Activated CD4-positive, alpha-beta T cell treated with anti-CD3 and anti-CD28 coated beads for 24 hours (primary cell): ENCODE measurements at places on chromosomes 4 and X.
A peak's percentile ranks its signal among the peaks of the same experiment; 100 is the strongest.

DNA sequence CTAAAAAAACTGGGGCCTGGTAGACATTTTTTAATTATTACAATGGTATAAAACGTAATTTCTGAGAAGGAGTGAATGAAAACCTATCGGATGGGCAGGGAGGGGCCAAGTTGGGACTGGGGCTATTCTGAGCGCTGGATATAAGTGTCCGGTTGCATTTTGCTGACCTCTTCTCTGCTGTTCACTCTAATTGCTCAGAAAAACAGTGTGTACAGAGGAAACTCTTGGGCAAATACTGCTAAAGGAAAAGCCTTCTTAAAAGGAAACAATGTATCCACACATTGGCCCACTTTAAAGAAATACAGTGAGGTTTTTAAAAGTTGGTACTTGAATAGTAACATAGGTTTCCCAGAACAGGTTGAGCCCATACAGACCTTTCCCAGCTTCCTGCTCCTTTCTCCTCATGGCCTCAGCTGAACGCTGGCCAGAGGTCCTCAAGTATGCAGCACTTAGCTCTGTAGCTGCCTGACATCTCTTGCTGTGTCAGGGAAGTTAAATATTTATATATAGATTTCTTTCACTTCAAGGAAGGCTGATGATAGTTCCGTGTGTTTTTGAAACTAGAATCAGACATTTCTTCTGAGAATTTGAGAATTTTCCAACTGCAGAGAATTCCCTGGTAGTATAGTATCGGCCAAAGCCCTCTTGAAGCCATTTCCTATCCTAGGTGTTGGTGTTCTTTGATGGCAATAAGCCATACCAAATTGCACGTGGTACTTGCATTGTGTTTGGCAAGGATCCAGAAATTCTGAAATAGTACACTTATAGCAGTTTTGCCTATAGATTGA is 97.1 kb upstream of the SLC4A4 start:
- DNase-seq: no peak

DNA sequence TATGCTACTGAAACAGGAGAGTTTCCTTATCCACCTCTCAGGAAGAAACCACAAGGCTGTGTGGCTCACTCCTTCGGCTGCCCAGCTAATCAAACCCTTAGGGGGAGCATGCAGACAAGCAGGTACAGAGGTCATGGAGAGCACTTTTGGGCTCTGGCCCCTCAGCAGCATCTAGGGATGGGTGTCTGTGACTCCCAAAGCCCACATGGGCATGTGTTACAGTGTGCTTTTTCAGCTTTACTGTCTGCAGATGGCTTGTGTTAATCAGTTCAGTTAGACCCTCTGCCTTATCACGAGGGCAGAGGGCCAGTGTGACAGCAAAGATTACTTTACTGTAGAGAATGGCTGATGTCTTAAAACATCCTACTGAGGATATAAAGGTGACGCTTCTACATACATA is 447.4 kb downstream of the PCDH10 start:
- DNase-seq: no peak

DNA sequence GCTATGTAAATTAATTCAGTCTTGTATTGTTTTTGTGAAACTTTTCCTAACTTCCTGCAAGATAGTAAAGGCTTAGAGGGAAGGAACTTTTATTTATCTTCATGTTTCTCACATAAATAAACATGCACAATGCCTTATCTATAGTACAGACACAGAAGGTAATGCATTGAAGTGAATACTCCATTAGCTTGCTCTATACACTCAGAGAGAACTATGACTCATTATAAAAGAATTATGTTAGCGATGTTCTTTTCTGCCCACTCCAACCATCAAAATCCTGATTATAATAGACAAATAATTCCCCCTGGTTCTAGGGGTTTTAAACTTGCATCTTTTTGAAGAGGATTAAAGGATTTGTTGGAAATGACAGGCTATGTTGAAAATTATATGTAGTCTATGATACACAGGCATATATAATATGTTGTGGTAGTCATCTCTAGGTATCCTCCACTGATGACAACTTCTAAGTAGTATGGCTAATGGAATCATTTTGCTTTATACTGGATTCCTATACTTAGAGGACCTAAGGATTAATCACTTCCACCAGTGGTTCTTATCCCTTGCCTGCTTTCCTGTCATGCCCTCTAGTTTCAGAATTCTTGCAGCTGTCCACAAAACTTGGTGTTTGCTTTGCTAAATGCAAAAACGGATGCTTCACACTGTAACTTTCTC is 115.7 kb downstream of the NDST4 start:
- DNase-seq: no peak

DNA sequence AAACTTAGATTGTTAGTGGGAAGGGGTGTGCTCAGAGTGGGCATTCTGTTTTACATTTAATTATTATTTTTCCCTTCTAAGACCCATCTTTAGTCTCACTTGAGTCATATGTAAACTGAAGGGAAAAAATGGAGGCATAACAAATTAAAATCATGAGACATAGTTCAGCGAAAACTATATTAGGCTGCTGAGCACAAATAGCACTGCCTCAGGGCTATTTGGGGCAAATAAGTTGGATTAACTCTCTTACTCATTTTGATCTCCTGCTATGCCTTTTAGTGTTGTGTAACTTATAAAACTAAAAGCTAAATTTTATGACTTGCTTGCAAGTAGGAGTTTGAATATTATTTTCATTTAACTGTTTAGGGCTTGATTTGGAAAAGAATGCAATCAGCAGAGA is 1329.2 kb upstream of the PCDH7 start:
- DNase-seq: no peak

- DNase-seq: no peak
Observed at GRCh38 chrX:46695491-46695890, 63.4 kb downstream of the SLC9A7 start.

DNA sequence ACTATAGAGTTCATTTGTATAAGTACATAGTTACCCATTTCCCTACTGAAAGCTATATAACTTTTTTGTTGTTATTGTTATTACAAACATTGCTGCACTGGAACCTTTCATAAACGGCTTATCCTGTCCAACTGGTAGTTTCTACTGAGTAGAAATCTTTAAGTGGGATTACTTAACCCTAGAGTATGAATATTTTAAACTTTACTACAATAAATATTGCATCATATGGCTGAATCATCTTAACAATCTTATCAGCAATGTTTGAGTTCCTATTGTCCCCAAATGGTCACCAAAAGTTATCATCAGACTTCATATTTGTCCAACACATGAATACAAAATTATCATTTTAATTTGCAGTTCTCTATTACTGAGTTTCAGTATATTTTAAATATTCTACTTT is 40.5 kb downstream of the LCORL start:
- no peak for DNase-seq

DNA sequence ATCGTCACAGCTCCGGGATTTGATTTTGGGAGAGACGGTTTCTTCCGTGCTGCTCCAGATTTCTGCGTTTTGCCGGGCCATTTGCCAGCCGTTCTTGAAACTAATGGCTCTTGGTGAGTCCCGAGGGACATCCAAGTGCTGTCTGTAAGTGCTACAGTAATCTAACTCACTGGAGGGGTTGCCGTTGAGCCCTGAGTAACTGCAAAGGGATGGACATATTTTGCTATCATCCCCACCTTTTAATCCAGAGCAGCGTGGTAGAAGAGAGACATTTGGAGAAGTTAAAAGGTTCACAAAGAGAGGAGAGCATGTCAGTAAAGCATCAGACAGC is 88.9 kb upstream of the PDLIM3 start:
- no peak for DNase-seq

- no peak for DNase-seq
Observed at GRCh38 chr4:16158504-16158852, 67.8 kb downstream of the TAPT1 start.

DNA sequence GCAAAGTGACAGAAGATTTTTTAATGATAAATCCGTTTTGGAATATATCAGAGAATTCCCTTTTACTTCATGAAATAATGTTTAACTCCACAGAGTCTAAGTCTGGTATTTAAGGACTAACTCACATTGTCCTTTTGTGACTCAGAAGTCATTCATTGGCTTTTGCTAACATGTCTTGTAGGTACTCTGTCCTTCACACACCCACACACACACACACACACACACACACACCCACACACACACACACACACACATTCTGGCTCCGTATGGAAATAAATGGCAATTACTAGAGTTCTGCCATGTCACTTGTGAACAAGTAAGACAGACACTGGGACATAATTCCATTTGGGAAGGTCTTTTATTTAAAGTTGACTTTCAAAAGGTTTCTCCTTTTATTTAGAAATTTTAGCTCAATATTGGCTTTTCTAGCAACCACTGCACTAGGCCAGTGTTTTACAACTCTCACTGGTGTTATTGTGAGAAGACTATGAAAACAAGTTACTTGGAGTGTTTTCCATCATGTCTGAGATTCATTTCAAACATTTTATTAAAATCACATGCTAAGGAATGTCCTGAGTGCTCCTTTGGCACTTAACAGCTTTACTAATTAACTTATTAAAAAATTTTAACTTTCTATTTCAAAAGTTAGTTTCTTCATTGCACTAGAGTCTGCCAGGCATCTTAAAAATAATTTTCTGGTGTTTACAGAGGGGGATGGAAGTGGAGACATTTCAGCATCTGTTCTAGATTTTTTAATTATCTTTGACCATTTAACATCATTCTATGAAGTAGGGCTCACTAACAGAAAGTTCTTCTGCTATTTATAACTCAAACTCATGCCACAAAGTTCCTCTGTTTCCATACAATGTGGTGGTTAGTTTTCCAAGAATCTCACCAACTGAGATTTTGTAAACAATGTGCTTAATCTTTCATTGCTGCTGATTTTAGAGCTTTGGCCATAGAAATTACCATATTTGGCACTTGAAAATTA is 240.3 kb upstream of the GPC4 start:
- no peak for DNase-seq

DNA sequence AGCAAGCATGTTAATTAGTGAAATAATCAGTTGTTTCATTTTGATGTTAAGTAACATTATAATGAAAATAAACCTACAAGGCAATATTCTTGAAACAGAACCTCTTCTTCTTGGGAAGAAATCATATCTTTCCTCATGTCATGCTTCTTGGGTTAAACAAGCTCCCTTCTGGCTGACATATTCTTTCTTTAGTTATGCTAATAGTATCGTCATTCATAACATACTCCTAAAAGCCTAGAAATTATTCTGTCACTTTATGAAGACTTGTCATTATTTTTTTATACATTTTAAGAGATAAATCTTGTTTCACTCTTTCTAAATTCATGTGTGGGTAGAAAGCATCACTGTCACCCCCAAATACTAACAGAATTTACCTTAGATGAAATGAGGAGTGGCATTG is 1047.0 kb upstream of the GRID2 start:
- no peak for DNase-seq

GRCh38 chr4:174522183-174523024 is at the start of gene HPGD:
TSS of gene HPGD (minus strand) at chr4:174522488. CDS start at chr4:174522451, 37 bp downstream.
- DNase-seq: peak; percentile 21

DNA sequence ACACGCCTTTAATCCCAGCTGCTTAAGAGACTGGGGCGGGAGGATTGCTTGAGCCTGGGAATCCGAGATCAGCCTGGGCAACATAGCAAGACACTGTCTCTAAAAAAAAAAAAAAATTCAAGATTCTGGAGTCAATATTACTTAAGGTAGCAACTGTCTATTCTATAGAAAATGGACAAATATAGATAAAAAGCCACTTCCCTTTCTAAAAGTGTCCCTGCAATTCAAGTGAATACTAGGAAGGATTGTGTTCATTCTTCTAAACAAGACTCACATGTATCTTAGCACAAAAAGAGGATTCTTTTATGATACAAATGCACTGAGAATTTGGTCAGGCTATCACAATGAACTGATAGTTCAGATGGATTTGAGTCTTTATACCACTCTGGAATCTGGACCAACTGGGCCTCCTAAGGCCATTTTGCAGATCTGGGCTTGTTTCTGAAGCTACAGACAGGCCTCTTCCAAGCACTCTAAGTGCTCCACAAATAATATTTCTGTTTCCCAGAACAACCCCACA is 7.0 kb downstream of the PKD2 start:
- no peak for DNase-seq

GRCh38 chr4:153146031-153146430 is 58.2 kb upstream of the TRIM2 start:
- no peak for DNase-seq

DNA sequence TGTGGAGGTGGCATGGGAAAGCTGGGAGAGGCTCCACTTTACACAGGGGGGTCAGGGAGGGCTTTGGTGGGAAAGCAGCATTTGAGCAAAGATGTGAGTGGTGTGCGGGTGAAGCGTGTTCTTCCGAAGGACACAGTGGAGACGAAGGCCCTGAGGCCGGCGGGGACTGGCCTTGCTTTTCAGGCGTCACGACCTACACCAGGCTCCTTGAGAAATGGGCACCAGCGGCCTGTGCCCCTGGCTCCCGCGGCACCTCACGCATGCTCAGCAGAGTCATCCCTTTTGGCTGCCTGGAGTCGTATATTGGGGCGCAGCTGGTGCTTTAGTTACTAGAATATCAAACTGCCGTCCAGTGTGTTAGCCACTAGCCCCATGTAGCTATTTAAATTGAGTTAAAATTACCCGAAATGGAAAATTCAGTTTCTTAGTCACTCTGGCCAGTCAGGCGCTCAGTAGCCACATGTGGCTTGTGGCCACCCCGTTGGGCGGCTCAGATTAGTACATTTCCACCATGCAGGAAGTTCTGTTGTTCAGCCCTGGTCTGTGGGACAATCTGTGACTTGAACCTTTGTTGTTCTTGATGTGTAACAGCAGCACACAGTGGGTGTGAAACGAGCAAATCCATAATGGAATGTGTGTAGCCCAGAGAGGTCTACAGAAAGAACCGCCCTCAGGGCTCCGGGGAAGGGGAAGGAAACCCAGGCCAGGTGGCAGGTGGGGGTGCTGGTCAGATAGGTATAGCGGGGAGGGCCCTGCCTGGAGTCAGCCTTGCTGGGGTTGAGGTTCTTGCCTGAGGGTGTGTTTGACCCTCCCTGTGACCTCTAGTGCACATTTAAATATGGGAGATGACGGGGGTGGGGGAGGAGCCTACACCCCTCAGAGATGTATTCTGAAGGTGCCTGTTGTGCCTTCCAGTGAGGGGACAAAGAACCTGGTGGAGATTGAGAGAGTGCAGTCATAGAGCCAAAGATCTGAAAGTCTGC is 30.4 kb downstream of the TBC1D14 start:
- DNase-seq: no peak

GRCh38 chr4:26462874-26463273 is 27.4 kb downstream of the CCKAR start:
- DNase-seq: no peak

DNA sequence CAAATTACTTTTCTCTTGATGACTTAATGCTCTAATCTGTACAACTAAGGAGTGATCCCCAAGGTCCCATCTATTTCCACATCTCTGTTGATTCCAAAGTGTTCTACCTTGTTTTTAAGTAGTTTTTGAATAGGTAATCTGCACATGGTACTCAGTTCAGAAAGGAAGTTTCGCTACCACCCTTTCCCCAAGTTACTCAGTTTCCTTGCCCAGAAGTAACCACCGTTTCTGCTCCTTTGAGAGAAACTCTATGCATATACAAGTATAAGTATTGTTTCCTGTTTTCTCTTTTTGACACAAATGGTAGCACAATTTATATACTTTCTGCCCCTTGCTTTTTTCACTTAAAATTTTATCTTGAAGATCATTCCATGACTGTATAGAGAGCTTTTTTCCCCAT is 18.1 kb downstream of the TMEM154 start:
- no peak for DNase-seq

GRCh38 chr4:170307182-170307581 is 217.4 kb upstream of the AADAT start:
- DNase-seq: no peak

GRCh38 chrX:39679497-39680157 is 418.1 kb downstream of the BCOR start:
- no peak for DNase-seq
